Transverse colon (tissue), 4 donors: ENCODE measurements at places on chromosomes 3 and 15.

DNA sequence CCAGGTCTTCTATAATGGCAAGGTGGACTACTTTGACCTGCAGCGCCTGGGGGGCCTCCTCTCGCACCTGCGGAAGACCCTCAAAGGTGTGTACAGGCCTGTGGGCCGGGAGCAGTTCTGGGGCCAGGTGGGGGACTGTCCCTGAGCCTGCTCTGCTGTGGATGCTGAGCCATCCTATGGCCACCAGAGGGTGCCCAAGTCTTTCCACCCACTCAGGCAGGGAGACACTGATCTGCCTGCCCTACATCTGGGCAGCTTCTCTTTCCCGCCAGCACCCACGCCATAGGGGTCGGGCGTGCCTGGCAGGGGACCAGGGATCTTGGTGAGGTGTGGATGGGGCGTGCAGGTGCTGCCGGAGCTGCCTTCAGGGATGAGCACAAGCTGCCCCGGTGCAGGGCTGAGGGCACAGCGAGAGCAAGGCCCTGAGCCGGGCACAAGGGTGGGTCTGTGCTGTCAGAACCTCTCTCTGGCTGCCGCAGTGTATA lies 14.1 kb downstream of the RNF123 start:
- peak; percentile 69 for DNase-seq

- DNase-seq, result no peak
Measured at GRCh38 chr15:38128921-38129320, 123.7 kb upstream of the SPRED1 start.

DNA sequence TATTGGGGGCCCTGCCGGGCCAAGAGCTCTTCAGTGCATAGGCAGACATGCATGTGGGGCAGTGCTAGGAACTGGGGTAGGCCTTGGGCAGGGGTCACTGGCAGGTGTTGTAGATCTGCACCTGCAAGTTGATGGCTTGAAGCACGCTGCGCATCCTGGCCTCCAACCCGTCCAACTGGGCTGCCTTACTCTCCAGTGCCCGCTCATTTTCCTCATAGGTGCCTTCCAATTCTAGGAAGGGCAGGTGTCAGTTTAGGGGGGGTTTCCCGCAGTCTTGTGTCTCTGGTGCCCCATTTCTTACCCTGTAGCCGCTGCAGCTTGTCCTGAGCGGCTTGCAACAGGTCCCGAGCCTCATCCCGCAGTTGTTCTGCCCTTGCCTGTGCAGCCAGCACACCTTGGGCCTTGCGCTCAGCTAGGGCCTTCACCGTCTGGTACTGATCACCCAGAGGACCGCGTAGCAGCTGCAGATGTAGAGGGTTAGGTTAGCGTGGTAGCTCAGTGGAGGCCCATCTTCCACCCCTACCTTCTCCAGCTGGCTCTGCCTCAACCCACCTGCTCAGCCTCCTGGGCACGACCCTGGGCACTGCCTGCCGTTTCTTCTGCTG lies 611 bp upstream of the USP19 start:
- no peak for DNase-seq

- no peak for DNase-seq
Measured at GRCh38 chr3:40920041-40920440, 279.3 kb upstream of the CTNNB1 start.

GRCh38 chr3:51955893-51956770 lies 951 bp downstream of the GPR62 start:
- peak; percentile 52 for DNase-seq

GRCh38 chr15:95550702-95551101 lies 779.8 kb upstream of the NR2F2 start:
- no peak for DNase-seq
